ENCODE measurements at places on chromosomes 11 and 22.

- no peak for DNase-seq
Observed at GRCh38 chr22:21695430-21696085, 29.7 kb downstream of the PPIL2 start.

DNA sequence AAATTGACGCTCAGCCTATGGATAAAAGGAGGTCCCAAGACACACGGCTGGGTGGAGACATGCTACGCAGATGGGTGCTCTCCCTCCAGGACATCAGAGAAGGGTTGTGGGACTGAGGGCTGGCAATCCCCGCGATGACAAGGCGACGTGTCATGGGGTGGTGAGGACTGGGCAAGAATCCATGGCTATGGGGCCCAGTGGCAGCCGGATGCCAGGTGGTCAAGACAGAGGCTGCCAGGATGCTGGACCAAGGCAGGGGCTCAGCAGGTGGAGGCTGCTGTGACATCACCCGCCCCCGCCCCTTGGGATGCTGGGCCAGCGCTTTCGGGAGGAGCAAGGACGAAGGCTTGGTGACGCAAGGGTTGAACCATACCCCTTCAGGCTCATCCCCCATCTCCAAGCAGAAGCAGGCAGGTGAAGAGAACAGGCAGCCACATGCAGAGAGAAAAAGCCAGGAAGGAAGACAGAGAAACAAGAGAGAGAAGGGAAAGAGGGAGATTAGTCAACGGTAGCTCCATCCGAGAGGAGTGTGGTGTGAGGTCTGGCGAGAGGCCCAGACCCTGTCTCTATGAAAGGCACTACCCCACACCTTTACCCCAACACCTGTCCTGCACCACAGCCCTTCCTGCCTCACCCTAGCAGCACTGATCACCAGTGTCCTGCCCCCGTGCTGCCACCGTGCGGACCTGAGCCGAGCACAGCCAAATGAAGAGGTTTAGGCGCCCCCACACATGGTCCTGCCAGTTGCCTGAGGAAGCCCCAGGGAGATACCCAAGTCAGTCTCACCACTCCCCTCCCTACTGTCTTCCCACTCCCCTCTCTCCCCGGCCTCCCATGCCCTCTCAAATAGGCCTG is 24.1 kb upstream of the RASL10A start:
- DNase-seq: no peak

DNA sequence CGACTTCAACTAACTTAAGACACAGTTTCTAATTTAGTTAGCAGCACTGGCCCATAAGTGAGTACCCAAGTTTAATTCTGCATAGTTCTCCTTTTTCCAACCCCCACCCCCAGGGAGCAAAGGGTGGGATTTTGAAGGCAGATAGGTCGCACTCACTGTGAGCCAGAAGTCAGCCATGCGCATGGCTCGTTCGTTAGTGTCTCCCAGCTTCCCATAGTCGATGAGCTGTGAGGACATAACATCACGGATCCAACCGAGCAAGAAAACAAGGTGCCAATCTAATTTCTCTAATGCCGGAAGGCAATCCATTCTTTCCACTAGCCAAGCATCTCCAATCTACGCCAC is 577 bp downstream of the MRPL17 start:
- no peak for DNase-seq

- no peak for DNase-seq
Observed at GRCh38 chr11:107076832-107077231, 58.6 kb upstream of the GUCY1A2 start.

GRCh38 chr11:107631043-107631442 is 40.1 kb downstream of the ELMOD1 start:
- DNase-seq: no peak

GRCh38 chr11:19712281-19713195 is at the start of gene NAV2:
TSS of gene NAV2 (plus strand) at chr11:19712837. CDS start at chr11:19713696, 859 bp downstream.
- DNase-seq: peak; percentile 60

GRCh38 chr11:122773781-122774266 is 64.5 kb upstream of the CRTAM start:
- no peak for DNase-seq

Measured in effector CD8-positive, alpha-beta T cell (primary cell).